ENCODE measurements at places on chromosomes 5 and 9.

DNA sequence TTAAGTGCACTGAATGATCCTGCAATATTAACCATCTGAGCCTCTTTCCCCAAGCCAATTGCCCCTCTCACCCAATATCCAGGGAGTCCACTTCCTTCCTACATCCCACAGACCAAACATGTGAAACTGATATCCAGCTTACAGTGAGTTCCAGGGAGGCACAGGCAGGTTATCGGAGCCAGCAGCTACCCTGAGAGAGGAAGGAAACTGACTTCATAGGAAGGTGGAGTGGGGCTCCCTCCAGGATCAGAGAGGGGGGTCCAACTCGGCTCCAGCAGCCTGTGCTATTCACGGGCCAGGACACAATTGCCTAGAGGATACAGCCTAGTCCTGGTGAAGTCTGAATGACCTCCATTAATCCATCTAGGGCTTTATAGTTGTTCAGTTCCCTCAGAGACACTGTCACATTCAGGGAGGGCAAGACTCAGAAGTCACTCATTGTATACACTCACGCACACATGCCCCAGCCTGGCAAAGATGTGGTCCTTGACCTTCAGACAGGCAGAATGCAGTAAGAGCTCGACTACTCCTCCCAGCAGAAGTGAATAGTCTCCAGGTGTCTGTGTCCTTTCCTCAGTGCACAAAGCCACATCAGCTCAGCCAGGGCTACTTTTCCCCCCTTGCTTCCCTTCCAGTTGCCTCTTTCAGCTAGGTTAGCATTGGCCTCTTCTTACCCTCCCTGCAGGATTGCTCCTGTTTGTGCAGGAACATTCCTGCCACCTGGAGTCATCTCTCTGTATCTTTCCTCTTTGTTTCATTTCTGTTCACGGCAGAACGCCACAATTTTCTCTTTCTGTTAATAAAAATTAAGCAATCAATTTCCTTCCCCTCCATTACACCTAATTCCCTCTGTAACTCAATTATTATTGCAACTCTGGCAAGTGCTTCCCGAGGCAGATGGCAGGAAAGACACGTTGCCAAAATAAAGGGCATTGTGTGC, 501.7 kb downstream of the ARHGEF28 start:
- no peak for DNase-seq

DNA sequence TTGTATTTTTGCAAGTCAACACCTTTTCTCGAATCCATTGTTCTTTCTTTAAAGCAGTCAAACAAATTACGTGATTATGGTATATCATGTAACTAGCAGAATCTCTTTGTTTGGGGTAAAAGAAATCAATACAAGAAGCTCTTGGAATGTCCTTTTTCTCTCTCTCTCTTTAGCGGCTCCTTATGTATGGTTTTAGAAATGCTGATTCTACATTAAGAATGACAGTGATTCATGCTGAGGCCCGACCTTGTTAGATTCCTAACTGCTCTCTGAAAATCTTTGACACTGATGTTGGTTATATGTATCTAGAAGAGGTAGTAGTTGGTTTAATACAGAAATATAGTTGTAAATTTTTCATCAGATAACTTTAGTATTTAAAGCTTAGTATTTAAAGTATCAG, 76.4 kb downstream of the SNX24 start:
- no peak for DNase-seq

DNA sequence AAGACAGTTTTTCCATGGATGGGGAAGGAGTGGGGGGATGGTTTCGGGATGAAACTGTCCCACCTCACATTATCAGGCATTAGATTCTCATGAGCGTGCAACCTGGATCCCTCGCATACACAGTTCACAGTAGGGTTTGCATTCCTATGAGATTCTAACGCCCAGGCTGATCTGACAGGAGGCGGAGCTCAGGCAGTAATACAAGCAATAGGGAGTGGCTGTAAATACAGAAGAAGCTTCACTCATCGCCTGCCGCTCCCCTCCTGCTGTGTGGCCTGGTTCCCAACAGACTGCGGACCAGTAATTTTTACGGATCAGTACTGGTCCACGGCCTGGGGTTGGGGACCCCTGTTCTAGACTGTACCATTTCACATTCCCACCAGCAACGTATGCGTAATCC, 68.3 kb upstream of the OTULINL start:
- DNase-seq, result no peak

GRCh38 chr9:133615186-133615585, 6.0 kb upstream of the FAM163B start:
- no peak for DNase-seq

DNA sequence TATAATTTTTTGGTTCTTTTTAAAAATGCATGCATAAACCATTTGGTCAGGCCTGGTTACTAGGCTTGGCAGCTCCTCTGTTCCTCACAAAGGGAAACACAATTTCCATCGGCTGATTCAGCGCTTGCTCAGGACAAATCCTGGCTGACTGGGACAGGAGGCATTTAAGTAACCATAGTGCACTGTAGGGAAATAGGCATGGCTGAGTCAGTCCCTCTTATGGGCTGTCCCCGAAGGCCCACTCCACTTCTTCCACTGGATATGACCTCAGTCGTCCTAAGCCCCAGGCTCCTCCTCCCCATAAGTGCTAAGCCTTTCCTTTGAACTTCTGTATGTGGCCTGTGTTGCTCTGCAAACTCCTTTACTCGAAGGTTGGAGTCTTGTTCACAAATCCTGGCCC, 71.2 kb upstream of the GLIS3 start:
- DNase-seq, result no peak

DNA sequence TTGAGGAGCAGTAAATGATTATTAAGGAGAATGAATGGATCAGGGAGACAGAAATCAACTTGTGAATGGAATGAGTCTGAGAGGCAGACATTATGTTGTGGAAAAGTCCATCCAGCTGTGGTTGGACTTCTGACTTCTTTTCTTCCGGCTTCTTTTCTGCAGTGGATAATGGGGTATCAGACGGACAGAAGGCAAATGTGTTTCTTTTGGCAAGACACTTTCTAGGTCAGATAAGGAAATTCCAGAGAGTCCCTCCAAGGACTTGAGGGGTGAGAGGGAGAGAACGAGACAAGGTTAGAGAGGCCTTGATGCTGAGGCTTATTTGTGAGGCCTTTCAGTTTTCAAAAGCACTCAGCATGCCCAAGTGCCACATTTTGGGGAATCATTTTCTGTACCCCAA, 17.1 kb upstream of the GRHPR start:
- DNase-seq, result no peak

DNA sequence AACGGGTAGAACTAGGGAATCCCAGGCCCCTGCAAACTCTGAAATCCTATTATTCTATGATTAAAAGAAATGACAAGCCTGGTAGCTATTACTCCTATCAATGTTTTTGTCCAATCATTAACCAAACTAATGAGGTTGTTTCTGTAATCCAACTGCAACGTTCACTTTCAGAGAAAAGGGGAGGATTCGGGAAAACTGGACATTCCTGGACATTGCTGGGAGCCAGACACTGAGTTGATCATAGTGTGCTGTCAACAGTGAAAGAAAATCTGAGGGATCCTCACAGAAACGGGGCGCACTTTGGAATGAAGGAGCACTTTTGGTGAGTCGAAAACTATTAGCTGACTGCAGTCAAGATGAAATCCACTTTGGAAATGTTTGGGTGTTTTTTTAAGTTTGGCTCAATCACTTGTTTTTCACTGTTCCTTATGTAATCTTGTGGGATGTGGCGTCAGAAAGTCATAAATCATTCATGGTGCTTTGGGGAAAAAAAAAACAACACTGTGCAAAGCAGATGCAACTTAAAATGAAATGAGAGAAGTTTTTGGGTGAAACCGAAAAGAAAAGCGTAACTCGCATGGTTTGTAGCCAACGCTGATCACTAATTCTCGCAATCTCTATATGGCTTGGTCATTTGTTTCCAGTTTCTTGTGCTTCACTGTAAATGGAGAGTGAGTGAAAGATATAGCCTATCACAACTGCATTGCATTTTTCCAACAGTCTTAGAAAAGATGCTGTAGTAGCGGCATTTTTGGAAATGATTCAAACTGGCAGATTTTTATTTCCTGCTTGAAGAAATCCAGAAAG, 51.2 kb upstream of the ADRA1B start:
- DNase-seq, result peak; percentile 69

- no peak for DNase-seq
Measured at GRCh38 chr9:110025551-110026170, 182.3 kb downstream of the C9orf152 start.

GRCh38 chr5:134506054-134507039, 19.1 kb upstream of the JADE2 start:
- no peak for DNase-seq

- DNase-seq, result no peak
Measured at GRCh38 chr9:124342776-124343485, 72.3 kb downstream of the PSMB7 start.

DNA sequence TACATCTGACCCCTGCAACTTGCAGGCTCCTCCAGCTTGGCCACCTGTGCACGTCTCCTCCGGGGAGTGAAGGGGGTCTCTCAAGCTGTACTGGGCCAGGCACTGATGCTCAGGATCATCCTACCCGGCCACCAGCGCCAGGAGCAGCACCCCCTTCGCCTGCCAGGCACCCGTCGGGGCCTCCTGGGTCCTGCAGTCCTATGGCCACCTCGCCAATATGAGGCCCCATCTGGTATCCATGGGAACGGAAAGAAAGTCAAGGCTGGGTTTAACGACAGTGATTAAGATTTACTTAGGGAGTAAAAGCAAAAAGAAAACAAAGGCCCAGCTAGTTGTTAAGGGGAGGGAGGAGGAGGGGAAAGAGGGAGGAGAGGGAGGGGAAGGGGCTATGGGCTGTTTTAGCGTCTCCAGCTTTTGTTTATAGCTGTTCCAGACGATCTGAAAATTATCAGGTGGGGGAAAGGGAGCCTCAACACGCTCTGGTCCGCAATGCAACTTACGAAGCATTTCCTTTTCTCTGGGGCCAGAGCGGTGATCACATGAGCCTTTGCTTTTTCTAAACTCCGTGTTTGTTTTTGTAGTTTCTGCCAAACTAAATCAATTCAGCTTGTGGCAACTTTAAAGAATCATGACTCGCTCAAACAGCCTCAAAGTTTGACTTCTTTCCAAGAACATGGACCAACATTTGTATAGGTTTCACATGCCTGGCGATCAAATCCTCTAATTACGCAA, 132.4 kb downstream of the ROR2 start:
- no peak for DNase-seq

GRCh38 chr5:135986891-135987401, 32.2 kb upstream of the LECT2 start:
- DNase-seq, result no peak

- DNase-seq, result no peak
Measured at GRCh38 chr5:98454407-98454806, 319.1 kb upstream of the RGMB start.

DNA sequence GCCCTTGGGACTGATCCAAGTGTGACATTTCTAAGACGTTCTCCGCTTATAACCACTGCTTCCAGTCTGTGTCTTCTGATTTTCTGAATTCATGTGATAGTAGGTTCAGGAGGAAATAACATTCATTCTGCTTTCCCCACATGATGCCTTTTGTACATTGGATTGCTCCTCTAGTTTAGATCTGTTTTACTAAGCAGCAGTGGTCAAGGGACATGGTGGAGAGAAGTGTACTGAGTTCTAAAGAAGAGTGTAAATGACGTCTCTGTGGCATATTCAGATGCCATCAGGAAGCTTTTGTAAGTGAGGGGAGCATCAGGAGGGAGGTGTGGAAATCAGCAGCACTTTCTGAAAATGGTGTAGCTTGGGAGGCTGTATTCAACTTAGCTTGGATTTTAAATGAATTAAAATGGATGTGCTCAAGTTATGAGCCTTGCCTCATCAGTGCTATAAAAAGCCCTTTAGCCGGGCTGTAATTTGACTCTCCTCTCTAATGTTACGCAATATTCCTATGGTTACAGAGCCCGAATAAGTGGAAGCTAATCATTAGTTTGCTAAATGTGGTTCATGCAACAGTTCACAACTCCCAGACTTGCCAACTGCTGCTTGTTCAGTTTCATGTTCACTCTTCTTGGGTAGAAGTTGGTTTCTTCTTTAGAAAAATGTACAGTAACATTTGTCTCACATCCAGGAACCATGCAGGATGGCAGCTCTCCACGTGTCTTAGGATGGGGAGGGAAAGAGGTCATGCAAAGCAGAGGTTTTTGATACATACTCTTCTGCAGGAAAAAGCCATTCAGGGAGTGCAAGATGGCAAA, 281.3 kb downstream of the ARHGAP26 start:
- peak; percentile 88 for DNase-seq

GRCh38 chr5:55699041-55699688, 13.0 kb downstream of the SLC38A9 start:
- DNase-seq, result no peak

DNA sequence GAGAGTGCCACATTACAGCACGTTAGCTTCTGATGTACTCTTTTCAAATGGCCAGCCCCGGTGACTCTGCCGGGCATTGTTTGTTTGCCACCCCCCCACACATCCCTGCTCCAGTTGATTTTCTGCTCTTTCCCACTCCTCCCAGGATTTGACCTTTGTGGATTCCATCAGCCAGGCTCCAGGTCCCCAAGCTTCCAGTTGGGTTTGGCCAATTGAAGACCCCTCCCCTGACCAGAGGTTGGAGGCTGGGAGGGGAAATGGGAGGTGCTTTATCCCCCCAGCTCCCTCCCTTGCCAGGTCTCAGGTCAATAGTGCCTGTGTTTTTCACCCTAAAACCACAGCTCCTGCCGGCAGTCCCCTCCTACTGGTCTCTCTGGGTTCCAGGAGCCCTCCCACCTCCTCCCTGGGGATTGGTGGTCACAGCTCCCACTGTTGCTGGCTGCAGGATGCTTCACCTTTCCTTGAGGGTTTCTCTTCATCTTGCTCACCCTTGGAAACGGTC, 34.9 kb downstream of the IRF1 start:
- no peak for DNase-seq

- DNase-seq, result no peak
Measured at GRCh38 chr5:34460496-34460895, 195.6 kb upstream of the RAI14 start.

DNA sequence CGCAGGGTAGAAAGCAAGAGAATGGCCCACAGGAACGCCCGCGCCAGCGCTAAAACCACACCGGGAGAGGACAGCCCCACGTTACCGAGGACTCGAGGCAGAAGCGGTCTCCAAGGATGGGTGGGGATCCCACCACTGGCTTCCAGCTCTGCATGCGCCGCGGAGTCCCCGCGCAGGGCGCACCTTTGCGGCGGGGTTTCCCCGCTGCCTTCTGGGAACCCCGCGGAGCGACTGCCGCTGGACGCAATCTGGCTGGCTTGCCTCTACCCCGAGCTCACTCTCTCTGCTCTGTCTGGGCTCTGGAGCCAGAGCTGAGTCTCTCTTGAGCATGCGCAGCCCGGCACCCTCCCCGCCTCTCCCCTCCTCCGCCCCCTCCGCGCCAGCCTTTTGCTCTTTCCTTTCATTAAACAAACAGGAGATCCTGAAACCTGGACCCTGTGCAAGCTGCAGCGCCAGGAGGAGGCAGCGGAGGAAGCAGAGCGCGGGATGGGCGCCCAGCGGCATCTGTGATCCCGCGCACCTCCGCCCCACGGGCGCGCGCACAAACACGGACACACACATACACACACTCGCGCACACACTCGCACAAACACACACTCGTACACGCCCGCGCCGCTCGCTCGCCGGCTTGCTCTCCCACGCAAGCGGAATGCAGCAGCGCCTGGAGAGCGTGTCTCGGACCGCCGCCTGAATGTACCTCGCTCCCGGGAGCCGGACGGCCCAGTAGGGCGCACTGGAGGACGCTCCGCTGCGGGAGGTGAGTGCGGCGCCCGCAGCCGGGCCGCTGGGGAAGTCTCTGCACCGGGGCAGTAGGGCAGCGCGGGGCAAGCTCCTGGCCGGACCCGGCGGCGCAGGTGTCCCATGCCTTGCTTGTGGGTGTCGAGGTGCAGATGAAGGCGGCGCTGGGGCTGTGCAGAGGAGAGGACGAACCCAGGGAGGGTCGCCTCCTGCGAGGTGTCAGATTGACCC, at the start of gene PLPPR1:
Gene PLPPR1, plus strand, starts transcription at position 382 of the 969 bp plus-strand sequence.
- no peak for DNase-seq
